ENCODE measurements at places on chromosomes 1 and 21.

- DNase-seq: no peak
Observed at GRCh38 chr1:226945106-226945857, 5.2 kb downstream of the COQ8A start.

DNA sequence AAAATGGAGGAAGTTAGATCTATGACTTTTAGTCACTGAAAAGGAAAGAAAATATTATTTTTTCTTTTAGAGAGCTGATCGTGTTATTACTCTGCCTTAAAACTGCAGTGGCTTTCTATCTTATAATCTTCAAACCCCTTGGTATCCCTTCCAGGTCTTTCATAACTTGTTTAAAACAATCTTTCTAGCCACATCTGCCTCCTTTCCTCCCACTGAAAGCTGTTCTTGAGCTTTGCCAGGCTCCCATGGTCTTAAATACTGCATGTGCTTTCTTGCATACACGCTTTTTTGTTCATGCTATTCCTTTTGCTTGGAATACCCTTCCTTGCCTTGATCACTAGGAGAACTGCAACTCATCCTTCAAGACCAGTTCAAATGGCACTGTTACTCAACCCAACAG is 65.9 kb upstream of the GADD45A start:
- no peak for DNase-seq

- DNase-seq: peak; percentile 56
Observed at GRCh38 chr1:115089420-115090185, at the start of gene TSPAN2. TSPAN2 (minus strand) TSS chr1:115089503; CDS start chr1:115089432, 71 bp downstream.

GRCh38 chr1:153774780-153775457 is at the start of gene SLC27A3:
SLC27A3 (plus strand) TSS chr1:153775407; CDS start chr1:153775498, 91 bp downstream.
- no peak for DNase-seq

GRCh38 chr1:165696625-165697100 is 1.7 kb downstream of the ALDH9A1 start:
- DNase-seq: no peak

- no peak for DNase-seq
Observed at GRCh38 chr1:228304766-228305395, 97.0 kb downstream of the OBSCN start.

- no peak for DNase-seq
Observed at GRCh38 chr1:87149241-87150041, 179.2 kb upstream of the LMO4 start.

DNA sequence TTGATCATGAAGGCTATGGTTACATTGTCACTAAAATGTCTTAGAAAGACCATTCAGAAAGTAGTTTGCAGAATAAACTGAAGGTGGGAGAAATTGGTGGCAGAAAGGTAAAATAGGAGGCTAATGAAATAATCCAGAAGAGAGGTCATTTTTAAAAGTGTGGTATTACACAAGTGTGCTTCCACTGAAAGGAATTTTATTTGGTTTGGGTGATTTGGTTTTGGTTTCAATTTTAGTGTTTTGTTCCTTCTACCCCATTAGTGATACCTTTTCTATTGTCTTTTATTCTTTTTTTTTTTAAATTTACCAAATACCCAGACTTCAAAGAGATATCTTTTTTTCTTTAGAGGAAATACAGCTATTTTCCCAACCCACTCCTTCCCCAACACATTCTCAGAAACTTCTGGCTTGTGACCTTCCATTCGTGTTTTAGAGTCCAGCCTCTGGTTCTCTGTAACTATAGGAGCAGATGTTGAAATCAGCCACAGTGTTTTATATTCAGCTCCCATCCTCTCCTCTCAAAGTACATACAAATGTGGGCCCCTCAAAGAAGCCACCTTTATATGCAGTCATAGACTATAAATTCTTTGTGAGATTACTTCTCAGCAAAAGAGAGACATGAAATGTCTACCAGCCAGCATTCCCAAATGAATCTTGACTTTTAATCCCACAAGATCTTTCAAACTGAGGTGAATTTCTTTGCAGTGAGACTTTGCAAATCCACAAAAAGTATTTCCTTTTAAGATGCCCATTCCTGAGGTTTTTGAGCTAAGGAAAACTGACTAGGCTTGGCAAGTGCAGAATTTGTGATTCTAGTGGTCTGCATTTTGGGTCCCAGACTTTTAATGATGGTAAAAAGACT is 42.0 kb upstream of the PALMD start:
- no peak for DNase-seq

DNA sequence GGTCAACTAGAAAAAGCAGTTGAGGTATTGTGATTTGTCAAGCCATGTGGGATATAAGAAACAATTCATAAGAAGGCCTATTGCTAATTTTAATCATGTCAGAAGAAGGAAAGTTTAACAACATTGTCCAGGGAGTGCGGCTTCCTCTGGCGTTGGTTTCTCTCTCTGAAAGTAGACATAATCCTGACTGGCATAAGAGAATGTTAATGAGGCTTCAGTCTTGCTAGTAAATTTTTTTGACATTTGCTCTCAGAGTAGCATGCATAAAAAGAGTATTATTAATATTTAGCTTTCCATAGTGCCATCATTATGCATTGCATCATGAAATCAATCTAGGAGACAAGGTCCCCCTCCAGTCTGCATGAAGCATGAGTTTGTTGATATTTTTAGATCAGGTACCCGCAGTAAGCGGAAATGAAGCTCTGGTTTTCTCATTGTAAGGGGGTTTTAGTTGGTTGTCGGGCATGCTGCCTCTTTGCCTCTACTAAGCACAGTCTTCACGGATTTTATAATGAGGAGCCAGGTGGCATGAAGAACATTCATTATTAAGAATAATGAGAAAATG is 12.8 kb upstream of the PRDM2 start:
- no peak for DNase-seq

DNA sequence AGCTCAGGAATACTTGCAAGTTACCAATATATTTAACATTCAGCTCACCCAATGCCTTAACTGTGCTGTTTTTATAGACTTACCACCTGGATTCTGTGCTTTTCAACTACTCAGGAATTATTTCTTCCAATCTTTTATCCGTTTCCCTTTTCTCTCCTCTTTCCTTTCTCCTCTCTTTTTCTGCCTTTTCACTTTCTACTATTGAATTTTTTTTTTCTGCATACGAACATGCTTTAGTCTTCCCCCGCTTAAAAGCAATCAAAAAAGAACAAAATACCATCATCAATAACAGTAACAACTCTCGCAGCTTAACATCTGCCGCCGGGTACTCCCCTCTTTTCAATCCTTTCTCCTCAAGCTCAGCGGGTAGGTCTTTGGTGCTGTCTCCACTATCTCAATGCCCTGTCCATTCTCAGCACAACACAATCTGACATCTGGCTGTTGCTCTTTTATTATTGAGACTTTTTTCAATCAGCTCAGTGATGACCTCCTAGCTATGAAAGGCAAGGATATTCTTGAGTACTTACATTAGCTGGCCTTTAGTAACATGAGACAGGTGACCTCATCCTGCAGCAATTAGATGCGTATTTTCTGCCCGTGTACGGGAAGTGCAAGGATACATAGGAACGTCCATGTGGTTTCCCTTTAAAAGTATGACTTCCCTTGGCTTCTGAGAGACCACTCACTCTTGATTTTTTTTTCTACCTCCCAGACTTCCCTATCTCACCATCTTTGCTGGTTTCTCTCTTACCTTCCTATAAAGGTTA is 40.2 kb upstream of the SIPA1L2 start:
- no peak for DNase-seq

DNA sequence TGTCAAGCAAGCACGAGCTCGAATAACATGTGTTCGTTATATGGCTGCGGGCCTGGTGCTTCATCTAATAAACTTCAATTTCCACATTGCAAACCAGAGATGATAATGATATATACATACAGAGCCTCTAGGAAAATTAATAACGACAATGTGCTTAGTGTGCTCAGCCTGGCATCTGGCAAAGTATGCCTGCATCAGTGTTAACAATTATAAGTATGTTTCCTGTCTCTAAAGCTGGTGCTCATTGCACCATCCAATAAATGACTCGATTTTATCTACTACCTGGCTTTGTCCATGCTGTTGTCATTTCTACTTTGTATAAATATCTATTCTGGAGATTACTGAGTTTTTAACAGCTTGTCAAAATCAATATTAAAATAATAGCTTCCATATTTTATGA is 1402.6 kb downstream of the MRPL39 start:
- DNase-seq: no peak

DNA sequence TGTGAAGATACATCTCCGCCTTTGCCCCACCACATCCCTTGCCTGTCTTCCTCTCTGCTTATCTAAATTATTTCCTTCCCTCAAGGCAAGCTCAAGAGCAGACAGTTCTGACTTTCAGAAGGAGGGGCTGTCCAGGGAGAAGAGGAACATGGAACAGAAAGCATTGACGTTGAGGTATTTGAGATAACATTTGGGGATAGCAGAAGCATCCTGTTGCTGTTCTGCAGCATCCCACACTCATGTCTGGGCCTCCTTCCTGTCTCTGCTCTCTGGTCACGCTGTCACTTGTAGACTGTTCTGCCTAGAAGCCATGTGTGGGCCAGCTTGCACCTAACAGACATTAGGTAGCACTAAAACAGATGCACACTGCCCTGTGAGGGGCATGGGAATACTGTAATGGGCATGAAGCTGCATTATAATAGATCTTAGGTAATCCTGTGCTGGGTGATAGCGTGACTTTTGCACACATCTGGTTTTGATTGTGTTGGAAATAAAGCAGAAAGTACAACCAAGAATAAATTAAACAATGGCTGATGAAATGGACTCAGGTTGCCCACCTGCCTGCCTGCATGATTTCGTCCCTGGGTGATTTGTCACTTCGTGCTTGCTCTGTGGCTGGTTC is 660 bp upstream of the RD3 start:
- DNase-seq: no peak

DNA sequence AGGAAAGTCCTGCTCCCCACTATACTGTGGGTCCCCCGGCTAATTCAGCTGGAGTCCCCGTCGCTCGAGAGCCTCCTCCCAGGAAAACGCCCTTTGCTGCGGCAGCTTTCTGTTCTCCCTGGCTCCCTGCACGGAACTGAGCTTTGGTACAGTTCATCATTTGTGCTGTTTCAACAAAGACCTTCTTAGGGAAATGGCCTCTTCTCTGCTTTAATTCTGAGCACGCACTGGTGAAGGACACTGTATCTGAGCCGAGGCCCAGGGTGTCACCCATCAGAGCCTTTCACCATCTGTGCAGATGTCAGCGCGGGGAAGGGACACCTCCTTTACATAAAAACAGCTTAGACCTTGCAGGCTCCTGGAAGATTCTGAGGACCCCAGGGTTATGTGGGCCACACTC is 13.5 kb upstream of the PEX10 start:
- no peak for DNase-seq

- DNase-seq: no peak
Observed at GRCh38 chr1:156648951-156649350, 7.0 kb downstream of the BCAN start.

- no peak for DNase-seq
Observed at GRCh38 chr1:158457246-158457645, 4.4 kb upstream of the OR10K1 start.

DNA sequence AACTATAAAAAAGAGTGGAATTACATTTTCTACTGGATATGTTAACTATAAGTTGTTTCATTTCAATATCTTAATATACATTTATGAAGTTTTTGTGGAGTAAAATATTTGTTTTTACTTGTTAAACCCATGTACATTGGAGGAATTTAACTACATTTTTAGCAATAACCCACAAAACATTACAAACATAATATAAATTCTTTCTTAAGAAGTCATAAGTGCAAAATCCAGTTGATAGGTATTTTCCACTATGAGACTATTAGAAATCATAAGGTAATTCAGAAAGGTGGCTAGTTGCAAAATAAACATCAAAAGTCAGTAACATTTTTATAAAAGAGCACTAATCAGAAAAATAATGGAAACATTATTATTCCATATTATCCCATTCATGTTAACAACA is 73.9 kb upstream of the RRP15 start:
- no peak for DNase-seq

- DNase-seq: no peak
Observed at GRCh38 chr1:117270679-117271078, 60.0 kb upstream of the VTCN1 start.

DNA sequence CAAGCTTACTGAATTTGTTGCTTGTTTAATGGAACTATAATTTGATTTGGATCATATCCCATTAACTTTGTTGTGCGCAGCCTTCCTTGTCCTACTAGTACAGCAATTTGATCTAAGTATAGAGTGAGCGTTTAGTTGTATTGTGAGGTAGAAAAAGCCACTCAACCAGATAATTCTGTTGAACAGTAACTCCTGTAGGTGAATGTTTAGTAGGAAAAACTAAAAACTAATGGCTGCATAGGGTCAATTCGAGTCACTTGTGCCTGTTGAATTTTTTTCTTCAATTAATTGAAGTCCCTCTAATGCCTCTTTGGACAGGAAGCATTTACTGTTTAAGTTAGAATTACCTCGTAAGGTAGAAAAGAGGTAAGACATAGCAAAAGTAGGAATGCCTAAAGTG is 15.0 kb upstream of the EPHX1 start:
- DNase-seq: no peak

- no peak for DNase-seq
Observed at GRCh38 chr1:12135612-12136011, 31.2 kb upstream of the TNFRSF1B start.

- no peak for DNase-seq
Observed at GRCh38 chr1:232684371-232685105, 54.6 kb upstream of the SIPA1L2 start.

GRCh38 chr1:237411621-237412020 is 369.6 kb downstream of the RYR2 start:
- peak; percentile 31 for DNase-seq

- DNase-seq: no peak
Observed at GRCh38 chr1:209557221-209557620, 26.3 kb upstream of the CAMK1G start.

GRCh38 chr1:89904219-89904980 is 83.6 kb downstream of the LRRC8D start:
- DNase-seq: no peak

DNA sequence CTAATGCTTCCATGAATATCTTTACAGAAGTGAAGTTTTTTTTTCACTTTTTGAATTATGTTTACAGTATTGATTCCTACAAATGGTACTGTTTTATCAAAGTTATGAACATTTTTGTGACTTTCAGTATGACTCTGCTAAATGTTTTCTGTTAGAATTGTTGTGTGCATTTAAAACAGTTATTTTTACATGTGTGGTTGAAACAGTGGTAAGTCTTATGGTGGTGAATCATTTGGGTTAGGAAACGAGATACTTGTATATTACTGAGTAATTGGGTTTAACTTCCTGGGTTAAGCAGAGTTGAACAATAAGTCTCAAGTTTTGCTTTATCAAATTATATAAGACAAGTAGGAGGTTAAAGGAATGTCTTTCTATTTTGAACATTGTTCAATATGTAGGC is 66.8 kb downstream of the VPS13D start:
- DNase-seq: no peak
